ENCODE measurements at places on chromosomes 4 and X. TPM values are rescaled to one million over a fixed set of nuclear protein-coding genes. Genes with fewer than 3 reads are reported as not detected.

The TSC22D3 gene
- 27.9 TPM for total RNA-seq

The CCDC110 gene
- 2.2 TPM for total RNA-seq

The PHEX gene
- total RNA-seq = not detected

The HOPX gene
- 8.3 TPM for total RNA-seq

The LONRF3 gene
- total RNA-seq = 0.43 TPM

The IGSF1 gene
- total RNA-seq = 3.7 TPM

The MAGEB10 gene
- not detected for total RNA-seq

The CXorf65 gene
- total RNA-seq = not detected

The NXF2B gene
- total RNA-seq = not detected

The TEC gene
- 3.6 TPM for total RNA-seq

The IL13RA1 gene
- total RNA-seq = 8.9 TPM

The SGCB gene
- 91.4 TPM for total RNA-seq

The NWD2 gene
- total RNA-seq = 0.07 TPM

The PDE5A gene
- total RNA-seq = 8.0 TPM

The USP27X gene
- 2.1 TPM for total RNA-seq

- no peak for DNase-seq
Observed at GRCh38 chrX:129818123-129818522, 25.6 kb downstream of the ZDHHC9 start.

DNA sequence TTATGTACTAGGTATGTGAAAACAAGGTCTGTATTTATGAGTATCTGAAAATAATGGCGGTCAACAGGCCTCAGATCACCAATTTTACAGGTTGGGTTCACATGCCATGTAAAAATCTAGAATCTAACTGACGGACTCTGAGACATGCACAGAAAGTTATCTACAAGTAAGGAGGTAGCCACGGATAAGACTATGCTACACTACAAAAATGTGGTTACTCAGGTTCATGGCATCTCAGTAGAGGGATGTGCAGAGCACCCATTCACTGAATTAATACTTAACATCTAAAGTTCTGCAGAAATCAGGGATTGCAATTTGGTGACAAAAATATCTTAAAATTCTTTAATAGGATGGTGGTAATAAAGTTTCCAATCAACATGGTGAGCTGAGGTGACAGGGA is 155.9 kb downstream of the APBB2 start:
- DNase-seq = no peak

GRCh38 chrX:35809781-35810180 is 11.6 kb downstream of the MAGEB16 start:
- no peak for DNase-seq

DNA sequence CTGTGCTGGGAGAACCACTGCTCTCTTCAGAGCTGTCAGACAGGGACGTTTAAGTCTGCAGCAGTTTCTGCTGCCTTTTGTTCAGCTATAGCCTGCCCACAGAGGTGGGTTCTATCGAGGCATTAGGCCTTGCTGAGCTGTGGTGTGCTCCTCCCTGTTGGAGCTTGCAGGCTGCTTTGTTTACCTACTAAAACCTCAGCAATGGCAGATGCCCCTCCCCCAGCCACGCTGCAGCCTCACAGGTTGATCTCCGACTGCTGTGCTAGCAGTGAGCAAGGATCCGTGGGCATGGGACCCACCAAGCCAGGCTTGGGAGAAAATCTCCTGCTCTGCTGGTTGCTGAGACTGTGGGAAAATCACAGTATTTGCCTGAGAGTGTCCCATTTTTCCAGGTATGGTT is 133.8 kb upstream of the UBQLN2 start:
- DNase-seq = no peak

- DNase-seq = no peak
Observed at GRCh38 chr4:43481526-43481925, 589.0 kb downstream of the GRXCR1 start.

DNA sequence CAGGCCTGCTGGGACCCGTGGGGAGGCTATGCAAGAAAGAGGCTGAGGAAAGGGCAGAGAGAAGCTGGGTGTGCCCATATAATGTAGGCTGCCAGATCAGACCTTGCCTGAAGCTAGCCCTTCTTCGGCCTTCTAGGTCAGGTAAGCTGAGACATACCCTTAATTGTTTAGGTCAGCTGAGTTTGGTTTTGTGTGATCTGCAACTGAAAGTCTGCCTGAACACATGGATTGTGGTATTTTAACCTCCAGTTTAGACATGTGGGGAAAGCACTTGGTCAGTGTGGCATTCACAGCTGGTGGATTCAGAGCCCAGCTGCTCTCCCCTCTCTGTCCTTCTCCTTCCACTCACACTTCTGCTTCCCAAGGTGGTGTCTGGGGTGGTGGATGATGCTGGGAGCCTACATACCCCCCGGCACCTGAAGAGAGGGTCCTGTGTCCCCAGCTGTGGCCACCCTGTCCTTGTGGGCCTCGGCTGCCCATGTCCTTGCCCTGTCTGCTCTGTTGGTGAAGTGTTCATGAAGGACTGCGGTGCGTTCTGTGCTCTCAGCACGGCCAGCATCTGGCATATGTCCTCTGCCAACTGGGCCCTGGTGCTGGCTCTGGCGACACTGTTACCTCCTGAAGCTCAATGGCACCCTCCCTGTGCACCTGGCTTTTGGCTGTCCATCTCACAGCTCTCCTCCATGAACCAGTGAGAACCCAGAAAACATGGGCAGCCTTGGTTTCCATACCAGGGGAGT is 82.1 kb downstream of the NAT8L start:
- no peak for DNase-seq

GRCh38 chr4:99949034-99949998 is 759 bp downstream of the H2AZ1 start:
- DNase-seq = peak; percentile 79

GRCh38 chr4:111689731-111690130 is 455.5 kb upstream of the FAM241A start:
- no peak for DNase-seq

DNA sequence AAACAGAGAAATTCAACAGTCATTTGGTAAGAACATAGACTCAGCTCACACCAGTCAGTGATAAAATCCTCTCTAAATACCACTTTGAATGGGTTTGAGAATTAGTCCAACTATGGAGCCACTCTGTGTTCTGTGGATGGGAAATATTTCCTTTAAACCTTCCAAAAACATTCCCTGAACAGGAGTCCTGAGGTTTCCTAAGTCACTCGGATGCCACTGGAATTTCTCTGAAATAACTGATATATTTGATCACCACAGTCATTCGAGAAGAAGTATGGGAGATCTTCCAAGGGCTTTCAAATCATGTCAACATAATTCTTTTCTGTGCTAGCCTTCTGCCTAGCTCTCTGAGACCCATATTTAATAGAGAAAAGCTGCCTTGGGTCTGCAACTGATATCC is 958.6 kb downstream of the STIM2 start:
- DNase-seq = no peak

DNA sequence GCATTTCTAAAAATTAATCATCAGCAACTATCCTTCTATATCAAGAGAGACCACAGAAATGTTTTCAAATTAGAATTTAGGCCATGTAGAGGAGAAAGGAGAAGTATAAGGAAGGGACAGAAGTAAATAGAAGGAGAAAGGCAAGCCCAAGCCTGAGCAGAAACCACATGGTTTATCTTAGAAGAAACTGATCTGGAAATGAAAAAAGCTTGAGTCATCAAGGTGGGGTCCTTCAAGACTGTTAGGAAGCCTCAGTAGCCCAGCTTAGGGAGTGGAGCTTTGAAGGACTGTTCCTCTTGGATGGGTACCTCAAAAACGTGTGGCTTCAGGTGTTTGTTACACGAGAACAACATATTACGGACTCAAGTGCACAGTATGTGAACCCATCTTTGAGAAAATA is 4.5 kb downstream of the BMX start:
- no peak for DNase-seq

DNA sequence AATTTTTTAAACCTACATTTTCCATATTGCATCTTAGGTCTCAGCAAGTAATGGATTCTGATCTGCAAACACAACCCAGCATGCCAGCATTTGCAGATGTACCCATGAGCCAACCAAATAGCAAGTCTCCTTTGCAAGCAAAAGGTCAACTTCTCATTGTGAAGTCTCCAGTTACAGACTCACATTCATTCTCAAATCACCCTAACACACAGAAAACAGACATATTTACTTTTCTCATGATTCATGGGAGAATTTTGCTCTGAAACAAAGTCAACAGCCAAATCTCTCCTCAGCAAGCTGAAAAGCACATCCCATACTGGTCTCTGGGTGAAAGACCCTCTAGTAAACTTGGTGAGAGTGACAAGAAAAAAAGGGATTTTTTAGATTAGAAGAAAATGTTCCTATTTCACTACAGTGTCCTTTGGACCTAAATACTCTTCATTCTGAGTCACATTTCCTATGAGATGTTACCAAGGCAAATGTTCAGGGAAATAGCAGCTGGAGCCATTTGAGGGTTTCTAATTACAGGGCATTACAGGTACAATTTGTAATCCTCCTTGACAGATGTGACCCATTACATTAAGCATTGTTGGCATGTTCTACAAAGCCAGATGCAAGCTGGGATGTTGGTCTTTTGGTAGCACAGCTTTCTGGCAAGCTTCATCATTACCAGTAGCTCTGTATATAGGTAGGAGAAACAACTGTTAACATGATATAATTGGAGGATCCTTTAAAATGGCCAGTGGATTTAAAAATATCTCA is 383.3 kb downstream of the SMARCA1 start:
- no peak for DNase-seq

- DNase-seq = no peak
Observed at GRCh38 chr4:158253350-158253980, 43.2 kb downstream of the TMEM144 start.

GRCh38 chr4:187962926-187963325 is 32.6 kb upstream of the ZFP42 start:
- DNase-seq = no peak

DNA sequence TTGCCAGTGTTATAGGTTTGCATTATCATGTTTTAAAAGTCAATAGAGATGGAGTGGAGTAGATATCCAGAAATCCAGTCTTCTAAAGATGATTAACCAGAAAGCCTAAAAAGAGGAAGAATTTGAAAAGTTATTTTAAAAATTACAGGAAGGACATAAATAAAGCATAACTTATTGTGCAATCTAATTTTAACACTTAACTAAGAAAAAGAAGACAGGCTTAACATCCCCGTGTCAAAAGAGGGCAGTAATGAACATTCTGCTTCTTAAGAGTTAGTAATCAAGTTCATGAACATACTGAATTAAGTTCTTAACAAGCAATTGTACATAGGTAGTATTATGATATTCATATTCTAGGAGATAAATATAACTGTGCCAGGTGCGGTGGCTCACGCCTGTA is 39.3 kb downstream of the ELF2 start:
- DNase-seq = no peak

DNA sequence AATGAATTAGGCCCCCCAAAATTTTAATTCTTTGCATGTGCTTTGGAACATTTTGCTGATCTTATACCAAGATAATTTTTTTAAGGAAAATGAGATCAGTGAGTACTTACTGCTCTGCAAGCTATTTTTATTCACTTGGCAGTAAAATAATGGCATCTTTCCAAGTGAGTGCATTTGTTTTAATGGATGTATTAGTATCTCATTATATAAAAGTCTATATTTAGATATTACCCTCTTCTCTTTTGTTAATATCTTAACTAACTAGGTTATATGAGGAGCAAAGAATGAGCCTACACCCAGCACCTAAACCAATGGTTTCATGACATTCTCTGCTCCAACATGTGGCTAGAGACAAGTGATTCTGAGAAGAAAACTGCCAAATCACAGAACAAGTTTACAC is 21.1 kb upstream of the ARAF start:
- no peak for DNase-seq

GRCh38 chr4:188423039-188423438 is 283.8 kb downstream of the TRIML1 start:
- no peak for DNase-seq

- DNase-seq = no peak
Observed at GRCh38 chrX:65508851-65509250, 25.7 kb downstream of the LAS1L start.

- no peak for DNase-seq
Observed at GRCh38 chr4:123073650-123074049, 151.3 kb upstream of the NUDT6 start.

- DNase-seq = no peak
Observed at GRCh38 chr4:125727931-125728330, 413.2 kb downstream of the FAT4 start.

DNA sequence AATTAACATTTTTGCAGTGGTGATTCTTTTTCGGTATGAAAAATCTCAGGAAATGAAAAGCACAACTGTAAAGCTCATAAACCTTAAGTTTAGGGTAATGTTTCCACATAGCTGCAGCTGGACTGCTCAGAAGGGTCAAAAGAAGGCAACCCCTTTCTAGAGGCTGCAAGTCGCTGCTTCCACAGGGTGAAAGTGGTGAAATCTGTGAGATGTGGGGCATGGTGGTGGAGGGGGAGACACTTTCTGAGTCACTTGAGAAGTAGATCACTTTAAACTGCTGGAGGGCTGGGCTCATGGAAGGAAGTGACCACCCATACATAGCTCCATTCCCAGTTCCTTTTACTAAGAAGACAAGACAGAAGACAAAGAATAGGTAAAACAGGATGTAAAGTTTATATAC is 8.7 kb downstream of the SFRP2 start:
- DNase-seq = no peak

DNA sequence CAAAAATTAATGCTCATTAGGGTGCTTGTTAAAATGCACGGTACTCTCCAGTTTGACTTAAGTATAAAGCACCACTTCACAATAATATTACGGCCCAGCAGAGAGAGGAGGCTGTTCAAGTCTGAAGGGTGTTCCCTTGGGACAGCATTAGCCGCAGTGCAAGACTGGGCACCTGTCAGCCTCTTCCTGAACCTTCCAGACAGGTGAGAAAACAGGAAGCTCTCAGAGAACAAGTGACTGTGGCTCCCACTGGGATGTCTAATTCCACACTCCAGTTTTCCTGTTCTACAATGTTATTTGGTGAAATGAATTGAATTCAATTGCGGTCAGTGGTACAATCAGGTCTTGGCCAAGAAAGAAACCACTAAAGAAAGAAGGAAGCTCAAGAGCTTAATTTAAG is 414.4 kb downstream of the SMARCA1 start:
- DNase-seq = no peak

DNA sequence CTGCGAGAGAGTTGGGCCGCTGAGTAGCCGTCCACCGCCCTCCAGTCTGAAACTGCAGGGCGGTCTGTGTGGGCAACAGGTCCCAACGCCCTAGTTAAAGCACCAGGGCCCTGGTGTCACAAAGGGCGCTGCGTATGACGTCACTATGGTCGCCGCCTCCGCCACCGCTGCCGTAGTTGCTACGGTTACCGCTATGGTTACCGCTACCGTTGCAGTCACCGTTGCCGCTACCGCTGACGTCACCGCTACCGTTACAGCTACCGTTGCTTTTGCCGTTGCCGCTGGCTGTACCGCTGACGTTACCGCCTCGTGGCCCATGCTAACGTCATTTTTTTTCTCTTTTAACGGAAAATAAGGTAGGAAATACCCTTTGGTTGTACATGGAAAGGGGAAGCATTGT is at the start of gene PPP1R2C:
PPP1R2C (minus strand) TSS at position 68 of the 400 bp plus-strand sequence. CDS start 84 bp downstream, outside the sequence.
- DNase-seq = no peak
